ENCODE measurements at places on chromosomes 7 and 10.

DNA sequence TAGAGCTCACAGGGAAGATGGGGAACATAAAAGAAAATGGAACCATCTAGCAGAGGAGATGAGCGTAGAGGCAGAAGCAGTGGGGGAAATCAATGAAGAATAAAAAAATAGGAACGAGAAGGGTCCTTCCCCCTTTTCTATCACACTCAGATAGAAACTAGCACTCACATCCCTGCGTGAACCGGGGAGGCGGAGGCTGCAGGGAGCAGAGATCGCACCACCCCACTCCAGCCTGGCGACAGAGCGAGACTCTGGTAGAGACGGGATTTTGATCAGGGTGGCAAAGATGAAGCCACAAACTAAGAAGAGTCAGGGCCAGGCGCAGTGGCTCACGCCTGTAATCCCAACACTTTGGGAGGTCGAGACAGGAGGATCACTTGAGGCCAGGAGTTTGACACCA is 64.7 kb upstream of the ECHDC3 start:
- no peak for DNase-seq

DNA sequence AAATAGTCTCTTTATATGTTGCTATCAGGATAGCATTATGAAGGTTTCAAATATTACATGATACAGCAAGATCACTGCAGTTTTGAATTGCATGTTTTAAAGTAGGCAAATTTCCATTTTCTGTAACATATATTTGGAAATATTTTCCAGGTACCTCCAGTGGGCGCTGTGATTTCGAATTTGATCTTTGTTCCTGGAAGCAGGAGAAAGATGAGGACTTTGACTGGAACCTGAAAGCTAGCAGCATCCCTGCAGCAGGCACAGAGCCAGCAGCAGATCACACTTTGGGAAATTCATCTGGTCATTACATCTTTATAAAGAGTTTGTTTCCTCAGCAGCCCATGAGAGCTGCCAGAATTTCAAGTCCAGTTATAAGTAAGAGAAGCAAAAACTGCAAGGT is 299.0 kb downstream of the MALRD1 start:
- DNase-seq, result no peak

DNA sequence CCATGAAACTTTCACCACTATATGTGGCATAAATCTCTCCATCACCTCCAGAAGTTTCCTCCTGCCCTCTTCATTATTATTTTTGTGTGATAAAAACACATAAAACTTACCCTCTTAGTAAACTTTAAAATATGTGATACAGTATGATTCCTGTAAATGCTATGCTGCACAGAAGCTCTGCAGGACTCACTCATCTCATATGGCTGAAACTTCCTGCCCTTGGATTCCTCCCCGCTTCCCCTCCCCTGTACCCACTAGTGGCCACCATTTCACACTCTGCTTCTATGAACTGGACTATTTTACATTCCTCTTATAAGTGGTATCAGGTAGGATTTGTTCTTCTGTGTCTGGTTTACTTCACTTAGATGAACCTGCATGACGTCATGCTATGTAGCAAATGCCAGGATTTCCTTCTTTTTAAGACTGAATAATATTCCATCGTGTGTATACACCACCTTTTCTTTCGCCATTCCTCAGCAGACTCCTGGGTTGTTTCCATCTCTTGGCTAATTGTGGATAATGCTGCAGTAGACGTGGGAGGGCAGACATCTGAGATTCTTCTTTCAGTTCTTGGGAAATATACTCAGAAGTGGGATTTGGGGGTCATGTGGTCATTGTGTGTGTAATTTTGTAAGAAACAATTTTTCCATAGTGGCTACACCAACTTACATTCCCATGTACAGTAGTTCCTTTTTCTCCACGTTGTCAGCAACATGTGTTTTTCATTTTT is 335.2 kb downstream of the SDK1 start:
- no peak for DNase-seq

GRCh38 chr10:99742701-99743100 is 10.7 kb downstream of the CUTC start:
- no peak for DNase-seq
